ENCODE measurements at places on chromosomes 1 and 21. TPM values are rescaled to one million over a fixed set of nuclear protein-coding genes. Genes with fewer than 3 reads are reported as not detected.
A peak's percentile ranks its signal among the peaks of the same experiment; 100 is the strongest.

DNA sequence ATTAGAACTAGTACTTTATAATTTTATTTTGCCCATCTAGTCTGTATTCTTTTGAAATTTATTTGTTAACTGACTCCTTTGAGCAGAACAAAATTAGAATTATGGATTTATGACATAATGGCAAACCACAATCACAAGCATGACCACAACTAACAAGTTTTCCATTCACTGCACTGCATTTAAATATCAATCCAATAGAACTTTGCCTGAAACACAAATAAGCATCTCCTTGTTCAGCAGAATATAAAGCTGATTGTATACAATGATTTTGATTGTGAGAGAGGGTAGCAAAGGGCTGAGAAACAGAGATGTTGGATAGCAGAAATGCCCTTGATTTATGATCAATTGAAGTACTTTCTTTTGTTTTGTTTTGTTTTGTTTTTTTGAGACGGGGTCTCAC is 495.5 kb upstream of the RGS18 start:
- no peak for DNase-seq

- DNase-seq = no peak
Observed at GRCh38 chr1:82844447-82844846, 1043.7 kb downstream of the ADGRL2 start.

GRCh38 chr1:55955016-55955621 is 624.2 kb downstream of the PLPP3 start:
- DNase-seq = no peak

GRCh38 chr1:72117621-72118020 is 164.7 kb downstream of the NEGR1 start:
- DNase-seq = no peak

GRCh38 chr1:240122639-240123613 is 31.2 kb downstream of the FMN2 start:
- DNase-seq = no peak

DNA sequence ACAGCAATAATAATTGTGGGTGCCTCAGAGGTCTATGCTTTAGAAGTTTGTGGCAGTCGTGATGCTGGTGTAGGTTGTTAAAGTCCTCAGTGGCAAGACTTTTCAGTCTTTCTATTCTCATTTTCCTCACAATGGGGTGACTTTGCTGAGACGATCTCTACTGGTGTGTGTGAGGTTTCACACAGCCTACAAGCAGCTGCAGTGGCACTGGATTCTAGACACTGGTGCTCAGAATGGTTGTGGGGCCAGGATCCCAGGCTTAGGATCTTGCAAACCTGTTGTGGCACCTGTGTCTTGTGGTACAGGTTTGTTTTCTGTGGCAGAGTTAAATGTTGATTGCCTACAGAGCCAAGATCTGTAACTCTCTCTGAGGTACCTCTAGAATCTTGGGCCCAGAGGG is 581.2 kb downstream of the PTPRC start:
- no peak for DNase-seq

DNA sequence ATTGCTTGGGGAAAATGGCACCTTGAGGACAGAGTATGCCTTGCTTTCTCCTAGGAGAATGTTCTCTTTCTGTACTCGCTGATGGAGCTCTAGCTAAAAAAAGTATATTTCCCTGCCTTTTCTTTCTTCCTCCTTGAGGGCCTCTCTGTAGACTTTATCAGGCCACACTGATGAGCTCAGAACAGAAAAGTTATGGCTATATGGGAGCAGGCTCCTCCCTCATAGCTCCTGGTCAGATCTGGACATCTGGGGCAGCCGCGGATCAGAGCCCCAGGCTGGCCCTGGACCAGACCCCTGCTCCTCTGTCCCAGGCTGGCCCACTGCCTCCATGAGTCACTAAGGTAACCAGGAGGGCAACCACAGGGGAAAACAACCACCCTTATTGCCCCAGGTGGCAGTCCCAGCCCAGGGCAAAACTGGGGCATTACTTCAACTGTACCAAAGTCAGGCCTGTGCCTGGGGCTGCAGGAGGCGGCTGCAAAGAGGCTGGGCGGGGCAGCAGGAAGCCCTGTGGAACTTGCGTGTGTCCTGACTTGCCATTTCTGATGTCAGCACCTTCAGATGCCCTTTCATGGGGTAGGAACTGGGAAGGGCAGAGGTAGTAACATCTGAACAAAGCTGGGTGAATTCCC is 26.3 kb upstream of the ZNF648 start:
- peak; percentile 17 for DNase-seq

- DNase-seq = no peak
Observed at GRCh38 chr1:203324105-203325025, 19.0 kb downstream of the BTG2 start.

- no peak for DNase-seq
Observed at GRCh38 chr1:19348441-19349198, 36.5 kb downstream of the SLC66A1 start.

The RAP1GAP gene
- total RNA-seq = 76.1 TPM

The PDC gene
- not detected for total RNA-seq

The GBP4 gene
- total RNA-seq = 0.66 TPM

The KRTAP11-1 gene
- not detected for total RNA-seq

The F13B gene
- total RNA-seq = not detected

Measured in pancreas (tissue), 10 donors.